ENCODE measurements at places on chromosomes 13 and 19.
A peak's percentile ranks its signal among the peaks of the same experiment; 100 is the strongest.

DNA sequence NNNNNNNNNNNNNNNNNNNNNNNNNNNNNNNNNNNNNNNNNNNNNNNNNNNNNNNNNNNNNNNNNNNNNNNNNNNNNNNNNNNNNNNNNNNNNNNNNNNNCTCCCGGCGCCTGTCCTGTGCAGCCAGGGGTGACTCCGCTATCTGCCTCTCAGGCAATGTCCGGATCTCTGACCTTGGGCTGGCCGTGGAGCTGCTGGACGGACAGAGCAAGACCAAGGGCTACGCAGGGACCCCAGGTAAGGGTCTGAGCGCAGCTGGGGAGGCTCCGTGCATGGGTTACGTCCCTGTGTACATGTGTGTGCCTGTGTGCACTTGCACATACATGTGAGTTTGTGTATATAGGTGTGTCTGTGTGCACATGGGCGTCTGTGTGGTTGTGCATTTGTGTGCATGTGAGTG is 36.1 kb upstream of the TMEM255B start:
- DNase-seq, result no peak

- no peak for DNase-seq
Measured at GRCh38 chr19:42175952-42176648, 41.4 kb downstream of the DEDD2 start.

- DNase-seq, result no peak
Measured at GRCh38 chr13:39281539-39282150, 243.4 kb downstream of the NHLRC3 start.

- peak; percentile 72 for DNase-seq
Measured at GRCh38 chr13:77919246-77919920, 752 bp upstream of the EDNRB start.

- DNase-seq, result no peak
Measured at GRCh38 chr13:33256148-33256840, 29.3 kb downstream of the STARD13 start.

- no peak for DNase-seq
Measured at GRCh38 chr19:35117116-35117515, 1.5 kb downstream of the FXYD3 start.

DNA sequence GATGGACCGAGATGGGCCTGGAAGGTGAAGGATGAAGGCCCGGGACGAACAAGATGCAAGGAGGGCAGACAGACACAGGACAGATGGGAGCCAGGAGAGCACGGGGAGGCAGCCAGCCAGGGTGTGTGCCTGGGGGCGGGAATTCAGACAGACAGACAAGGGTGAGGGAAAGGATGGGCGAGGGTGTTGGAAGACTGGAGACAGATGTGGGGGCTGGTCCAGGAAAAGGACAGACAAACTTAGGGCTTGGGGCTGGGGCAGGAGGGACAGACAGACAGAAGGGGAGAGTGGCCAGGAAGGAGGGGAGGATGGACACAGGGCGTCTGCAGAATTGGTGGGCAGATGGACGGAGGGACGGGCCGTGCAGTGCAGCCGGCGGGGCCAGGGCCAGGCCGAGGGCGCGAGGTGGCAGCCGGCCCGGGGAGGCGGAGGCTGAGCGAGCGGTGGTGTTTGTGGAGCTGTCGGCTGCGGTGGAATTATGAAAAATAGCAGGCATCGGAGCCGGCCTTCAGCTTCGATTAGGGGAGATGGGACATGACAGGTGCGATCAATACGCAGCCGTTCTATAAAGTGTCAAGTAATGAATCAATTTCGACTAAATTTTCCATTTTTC is 4.6 kb upstream of the ERFL start:
- no peak for DNase-seq

DNA sequence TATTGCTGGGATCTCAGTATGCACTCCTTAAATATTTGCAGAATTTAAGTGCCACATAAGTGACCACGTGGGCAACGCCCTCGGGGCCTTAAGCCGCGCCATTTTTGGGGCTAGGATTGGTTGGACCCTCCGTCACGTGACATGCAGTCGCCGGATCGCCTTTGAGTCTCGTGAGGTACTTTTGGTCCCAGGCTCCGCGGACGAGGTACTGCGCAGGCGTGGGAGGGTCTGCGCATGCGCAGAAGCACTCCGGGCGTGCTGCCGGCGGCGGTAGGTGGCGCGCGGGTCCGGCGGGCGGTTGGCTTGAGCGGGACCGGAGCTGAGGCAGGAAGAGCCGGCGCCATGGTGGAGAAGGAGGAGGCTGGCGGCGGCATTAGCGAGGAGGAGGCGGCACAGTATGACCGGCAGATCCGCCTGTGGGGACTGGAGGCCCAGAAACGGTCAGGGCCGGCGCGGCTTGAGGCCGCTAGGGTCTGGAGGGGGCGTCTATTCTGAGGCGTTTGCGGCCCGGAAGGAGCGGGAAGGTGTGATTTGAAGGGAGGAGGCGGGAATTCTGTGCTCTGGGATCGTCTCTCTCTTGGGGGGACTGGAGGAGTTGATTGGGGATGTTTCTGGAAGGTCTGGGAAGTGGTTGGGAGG is at the start of gene SAE1:
SAE1 (plus strand) TSS at position 247 of the 639 bp plus-strand sequence; CDS start at position 343, 96 bp downstream.
- DNase-seq, result peak; percentile 99

DNA sequence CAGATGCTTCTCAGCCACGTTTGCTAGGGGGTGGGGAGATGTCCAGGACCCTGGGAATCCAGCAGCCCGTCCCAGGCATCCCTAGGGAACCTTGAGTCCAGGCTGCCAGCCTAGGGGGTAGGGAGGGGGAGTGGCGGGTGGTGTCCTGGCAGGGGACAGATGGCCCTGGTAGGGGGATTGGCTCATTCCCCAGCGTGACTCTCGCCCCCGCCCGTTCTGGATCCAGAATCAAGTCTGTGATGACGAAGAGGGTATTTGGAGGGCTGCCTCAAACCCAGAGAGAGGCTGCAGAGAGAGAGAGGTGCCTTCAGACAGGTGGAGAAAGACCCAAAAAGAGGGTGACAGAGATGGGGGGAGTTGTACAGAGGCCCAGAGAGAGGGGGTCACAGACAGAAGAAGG is 4.1 kb downstream of the SLC17A7 start:
- no peak for DNase-seq

DNA sequence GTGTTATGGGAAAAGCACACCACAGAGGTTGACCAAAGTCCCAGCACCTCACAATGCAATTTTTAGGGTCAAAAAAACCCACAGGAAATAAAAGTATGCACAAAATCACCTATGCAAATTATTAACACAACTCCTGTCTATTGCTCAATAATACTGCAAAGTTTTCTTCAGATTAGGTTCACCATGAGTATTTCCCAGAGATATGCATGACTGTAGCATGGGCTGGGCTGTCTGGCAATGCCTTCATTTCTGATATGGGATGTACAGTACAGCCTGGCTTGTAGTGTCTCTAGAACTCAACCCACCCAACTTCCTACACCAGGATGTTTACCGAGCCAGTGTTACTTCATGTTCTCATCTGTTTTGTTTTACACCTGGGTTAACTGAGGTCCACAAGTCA is 698.7 kb upstream of the ARGLU1 start:
- no peak for DNase-seq

- no peak for DNase-seq
Measured at GRCh38 chr19:17086834-17087233, 11.3 kb downstream of the MYO9B start.

DNA sequence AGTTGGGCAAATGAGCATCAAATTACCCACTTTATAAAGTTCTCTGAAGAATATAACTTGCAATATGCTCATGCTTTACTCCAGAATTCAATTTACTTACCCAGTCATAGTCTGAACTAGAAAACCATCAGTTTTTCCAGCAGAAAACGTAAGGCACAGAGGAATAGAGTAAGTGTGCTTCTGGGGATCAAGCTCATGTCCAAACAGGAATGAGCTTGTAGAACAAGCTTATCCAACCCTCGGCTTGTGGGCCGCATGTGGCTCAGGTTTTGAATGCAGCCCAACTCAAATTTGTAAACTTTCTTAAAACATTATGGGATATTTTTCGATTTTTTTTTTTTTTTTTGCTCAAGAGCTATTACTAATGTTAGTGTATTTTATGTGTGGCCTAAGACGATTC is 308.5 kb upstream of the KLF12 start:
- DNase-seq, result no peak

- no peak for DNase-seq
Measured at GRCh38 chr19:2425622-2426581, 1.5 kb downstream of the TIMM13 start.

DNA sequence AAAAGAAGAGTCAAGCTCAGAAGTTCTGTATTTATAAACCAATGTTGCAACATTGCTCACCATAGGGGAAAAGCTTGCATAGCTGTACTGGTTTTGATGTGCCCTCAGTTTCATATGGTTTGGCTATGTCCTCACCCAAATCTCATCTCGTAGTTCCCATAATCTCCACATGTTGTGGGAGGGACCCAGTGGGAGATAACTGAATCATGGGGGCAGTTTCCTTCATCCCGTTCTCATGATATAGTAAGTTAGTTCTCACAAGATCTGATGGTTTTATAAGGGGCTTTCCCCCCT is 73.9 kb downstream of the TNFRSF19 start:
- no peak for DNase-seq

- DNase-seq, result no peak
Measured at GRCh38 chr19:40217934-40218890, at the start of gene TTC9B. TSS of gene TTC9B (minus strand) at chr19:40218384. CDS start at chr19:40218381, 3 bp downstream.

- no peak for DNase-seq
Measured at GRCh38 chr13:48978942-48979601, 3.4 kb downstream of the FNDC3A start.

- no peak for DNase-seq
Measured at GRCh38 chr19:19956434-19957075, 55.8 kb downstream of the ZNF93 start.

GRCh38 chr13:40681341-40682146 is 15.1 kb upstream of the FOXO1 start:
- DNase-seq, result no peak

- DNase-seq, result no peak
Measured at GRCh38 chr19:1407528-1408299, at the start of gene DAZAP1. TSS of gene DAZAP1 (plus strand) at chr19:1407586. CDS start at chr19:1407774, 188 bp downstream.

DNA sequence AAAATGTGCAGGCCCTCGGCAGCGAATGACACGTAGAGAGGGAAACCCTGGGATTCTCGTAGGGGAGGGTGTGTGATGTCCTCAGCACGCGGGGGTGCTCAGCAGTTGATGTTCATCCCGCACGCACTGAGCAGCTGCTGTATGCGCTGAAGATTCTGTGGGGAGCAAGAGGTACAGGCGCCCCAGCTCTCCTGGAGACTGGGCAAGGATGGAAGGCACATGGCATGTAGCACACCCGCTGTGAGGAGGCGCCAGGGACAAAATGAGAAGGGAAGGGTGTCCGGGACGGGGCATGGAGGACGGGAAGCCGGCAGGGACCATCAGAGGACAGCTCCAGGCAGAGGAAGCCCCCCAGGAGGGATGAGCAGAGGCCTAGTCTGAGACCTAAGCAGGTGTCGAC is 15.4 kb downstream of the ATP11A start:
- DNase-seq, result no peak

GRCh38 chr13:35720690-35721554 is 244.4 kb upstream of the MAB21L1 start:
- DNase-seq, result no peak

GRCh38 chr13:32549788-32550187 is 11.2 kb upstream of the N4BP2L2 start:
- no peak for DNase-seq

GRCh38 chr13:42153199-42154113 is 105.0 kb downstream of the DGKH start:
- no peak for DNase-seq

DNA sequence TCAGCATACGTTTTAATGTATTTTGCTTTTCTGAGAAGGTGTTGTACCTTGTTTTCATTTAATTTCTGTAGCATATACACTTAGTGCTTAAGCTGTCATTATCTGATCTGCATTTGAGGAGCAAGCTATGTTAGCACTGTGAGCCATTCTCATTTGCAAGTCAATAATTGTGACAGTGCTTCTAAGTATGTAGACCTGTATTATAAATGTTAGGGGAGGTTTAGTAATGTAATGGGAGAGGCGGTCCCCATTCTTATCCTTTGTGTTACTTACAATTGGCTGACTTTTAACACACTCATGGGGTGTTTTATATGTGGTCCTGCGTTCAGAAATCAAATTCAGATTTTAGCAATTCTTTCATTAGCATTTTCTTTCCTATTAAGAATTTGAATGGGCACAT is 90.2 kb downstream of the GPC6 start:
- DNase-seq, result no peak

DNA sequence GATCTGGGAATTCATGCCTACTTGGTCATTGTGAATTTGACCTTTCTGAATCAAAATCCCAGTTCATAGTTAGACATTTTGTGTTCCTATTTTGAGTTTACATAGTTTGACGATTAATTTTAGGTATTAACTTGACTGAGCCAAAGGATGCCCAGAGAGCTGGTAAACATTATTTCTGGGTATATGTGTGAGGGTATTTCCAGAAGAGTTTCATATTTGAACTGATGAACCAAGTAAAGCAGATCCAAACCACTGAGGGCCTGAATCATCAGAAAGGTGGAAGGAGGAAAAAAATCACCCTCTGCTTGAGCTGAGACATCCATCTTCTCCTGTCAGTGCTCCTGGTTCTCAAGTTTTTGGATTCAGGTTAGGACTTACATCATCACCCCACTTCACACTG is 116.6 kb downstream of the CYSLTR2 start:
- DNase-seq, result no peak

- DNase-seq, result no peak
Measured at GRCh38 chr13:20891768-20892167, 10.8 kb downstream of the XPO4 start.

GRCh38 chr19:37907735-37908455 is 887 bp downstream of the SIPA1L3 start:
- DNase-seq, result no peak

All from left forelimb (tissue), 1 donor.